ENCODE measurements at places on chromosomes 2 and 18.

DNA sequence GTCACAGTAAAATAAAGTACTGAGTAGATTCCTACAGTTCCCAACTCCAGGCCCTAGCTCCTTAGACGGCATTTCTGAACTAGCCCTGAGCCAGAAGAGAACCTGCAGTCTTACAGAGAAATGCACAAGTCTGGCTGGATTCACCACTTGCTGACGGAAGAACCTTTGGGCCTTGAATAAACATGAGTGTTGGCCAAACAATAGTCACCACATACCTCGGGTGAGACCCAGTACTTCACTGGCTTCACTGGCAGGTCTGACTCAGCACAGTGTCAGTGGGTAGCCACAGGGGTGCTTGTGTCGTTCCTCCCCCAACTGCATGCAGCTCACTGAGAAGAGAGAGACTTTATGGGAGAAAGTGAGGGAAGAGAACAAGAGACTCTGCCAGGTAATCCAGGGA, 88.9 kb downstream of the TMEM185B start:
- DNase-seq = no peak

DNA sequence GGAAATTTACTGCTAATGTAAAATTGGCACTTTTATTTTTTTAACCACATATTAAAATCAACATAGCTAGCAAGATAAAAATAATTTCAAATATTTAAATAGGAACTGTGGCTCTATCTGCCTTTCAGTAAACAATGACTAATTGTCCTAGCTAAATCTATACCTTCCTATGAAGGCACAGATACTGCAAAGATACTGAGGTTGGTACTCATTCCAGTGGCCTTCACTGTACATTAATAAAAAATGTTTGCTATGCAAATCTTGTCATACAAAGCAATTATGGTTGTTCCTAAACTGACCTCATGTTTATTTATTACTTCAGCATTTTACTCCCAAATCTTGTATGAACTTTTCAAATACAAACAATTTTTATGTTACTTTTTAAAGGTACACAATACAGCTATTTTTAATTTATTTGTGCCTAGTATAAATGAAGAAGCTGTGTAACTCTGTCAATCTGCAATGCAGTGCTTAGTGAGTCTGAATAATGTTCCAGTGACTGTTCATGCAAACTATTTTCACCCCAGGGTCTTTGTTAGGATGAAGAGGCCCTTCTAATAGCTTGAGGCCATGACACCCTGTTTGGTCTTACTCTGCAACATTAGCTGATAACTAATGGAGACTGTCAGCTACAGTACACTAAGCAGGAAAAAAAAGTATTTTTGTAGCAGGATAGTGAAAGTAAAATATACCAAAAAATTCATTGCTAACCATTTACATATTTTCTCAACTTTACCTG, 9.3 kb upstream of the ERBB4 start:
- DNase-seq = no peak

- DNase-seq = no peak
These were observed 53.1 kb downstream of the HPCAL1 start for GRCh38 chr2:10355471-10356438.

DNA sequence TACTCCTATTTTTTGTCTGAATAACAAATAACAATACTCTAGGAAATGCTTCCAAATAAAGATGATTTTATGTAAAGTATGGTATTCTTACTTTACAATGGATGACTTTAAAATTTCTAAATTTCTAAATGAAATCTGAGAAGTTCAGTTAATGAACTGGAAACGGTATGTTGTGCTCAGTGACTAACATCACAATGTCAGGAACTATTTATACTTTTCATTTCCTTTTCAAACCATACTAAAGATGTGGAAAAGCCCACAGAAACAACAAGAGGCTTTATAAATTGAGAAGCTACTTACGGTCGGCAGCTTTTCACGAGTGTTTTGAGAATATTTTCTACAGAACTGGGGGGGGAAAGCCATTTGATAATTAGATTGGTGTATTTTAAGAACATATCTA, 31.1 kb downstream of the PSME4 start:
- no peak for DNase-seq

DNA sequence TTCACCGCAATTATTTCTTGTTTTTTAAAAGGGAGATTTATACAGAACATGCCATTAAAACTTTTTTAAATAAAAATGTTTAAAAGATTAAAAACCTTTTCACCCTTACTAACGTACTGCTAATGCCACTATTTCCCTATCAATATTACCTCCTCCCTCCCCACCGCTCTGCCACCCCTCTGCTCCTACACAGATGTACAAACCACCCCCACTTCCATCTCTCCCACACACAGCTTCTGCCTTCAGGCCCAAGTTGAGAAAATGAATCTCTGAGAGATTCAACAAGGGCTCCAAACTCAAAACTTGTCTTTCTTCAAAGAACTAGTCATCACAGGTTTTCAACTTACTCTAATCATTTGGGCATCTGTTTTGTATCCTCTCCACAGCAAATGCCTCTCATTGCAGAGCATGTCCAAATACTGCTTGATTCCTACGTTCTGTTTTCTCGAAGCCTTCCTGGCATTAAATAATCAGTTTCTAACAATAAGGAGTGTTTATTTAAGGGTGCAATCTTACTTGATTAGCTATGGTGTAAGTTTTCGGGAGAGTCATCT, 32.1 kb downstream of the FARSB start:
- no peak for DNase-seq

GRCh38 chr18:3520230-3521085, 70.5 kb downstream of the TGIF1 start:
- DNase-seq = no peak

GRCh38 chr18:42028247-42028832, 73.3 kb downstream of the PIK3C3 start:
- peak; percentile 32 for DNase-seq

GRCh38 chr2:26585100-26585499, 56.1 kb downstream of the CIB4 start:
- DNase-seq = no peak

GRCh38 chr2:105034170-105034569, 3.7 kb upstream of the MRPS9 start:
- no peak for DNase-seq
